CD4-positive, alpha-beta T cell treated with Interleukin-6 at 100 ng/mL for 8 hours (primary cell): ENCODE measurements at places on chromosomes 4 and X.

- DNase-seq, result no peak
Measured at GRCh38 chr4:153529646-153530045, 63.5 kb downstream of the TMEM131L start.

GRCh38 chr4:55617587-55618197, 18.4 kb downstream of the NMU start:
- DNase-seq, result no peak

DNA sequence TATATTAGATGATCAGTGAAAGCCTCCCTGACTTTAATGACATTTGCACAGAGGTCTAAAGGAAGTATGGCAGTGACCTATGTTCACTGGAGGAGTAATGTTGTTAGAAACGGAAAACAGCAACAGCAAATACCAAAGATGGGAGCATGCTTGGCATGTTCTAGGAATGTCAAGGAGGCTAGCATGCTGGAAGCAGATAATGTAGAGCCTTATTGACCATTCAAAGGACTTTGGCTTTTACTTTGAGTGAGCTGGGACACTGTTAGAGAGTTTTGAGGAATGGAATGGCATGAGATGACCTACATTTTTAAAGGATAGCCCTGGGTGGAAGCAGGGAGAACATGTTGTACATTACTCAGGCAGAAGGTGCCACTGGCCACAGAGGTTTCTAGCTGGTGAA, 6.0 kb downstream of the RPA4 start:
- no peak for DNase-seq

DNA sequence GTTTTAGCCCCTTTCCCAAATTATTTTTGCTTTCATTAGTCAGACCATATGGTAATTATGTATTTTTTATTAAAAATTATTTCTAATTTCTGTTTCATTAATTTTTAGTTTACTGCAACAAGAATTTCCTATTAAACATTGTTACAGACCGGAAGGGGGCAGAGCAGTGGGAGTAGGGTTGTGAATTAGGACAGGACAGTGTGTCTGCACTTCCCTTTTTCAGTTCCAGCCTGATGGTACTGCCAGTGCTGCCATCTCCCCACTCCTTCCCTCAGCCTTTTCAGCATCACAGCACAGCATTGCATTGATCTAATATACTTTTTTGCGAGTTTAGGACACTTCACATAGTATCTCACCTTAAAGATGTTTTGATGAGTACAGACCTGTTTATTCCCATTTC, 76.5 kb downstream of the STIM2 start:
- no peak for DNase-seq

DNA sequence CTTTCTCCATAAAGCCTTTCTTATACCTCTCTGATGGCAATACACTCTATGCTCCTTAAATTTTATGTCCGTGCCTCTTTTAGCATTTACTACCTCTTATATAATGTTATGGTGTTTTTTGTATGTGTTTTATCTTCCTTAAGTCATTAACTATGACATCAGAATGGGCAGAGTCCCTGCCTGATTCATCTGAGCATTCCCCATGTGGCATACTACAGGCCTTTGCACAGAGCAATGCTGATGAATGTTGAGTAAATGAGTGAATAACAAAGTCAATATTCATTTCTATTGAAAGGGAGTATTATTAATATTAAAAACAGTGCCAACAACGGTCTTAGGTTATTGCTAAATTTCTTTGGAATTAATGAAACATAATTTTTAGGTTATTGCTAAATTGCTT, 18.8 kb upstream of the RPS6KA3 start:
- no peak for DNase-seq

- no peak for DNase-seq
Measured at GRCh38 chr4:41977709-41978108, 3.8 kb upstream of the DCAF4L1 start.
